ENCODE measurements at places on chromosomes 12 and 14.

DNA sequence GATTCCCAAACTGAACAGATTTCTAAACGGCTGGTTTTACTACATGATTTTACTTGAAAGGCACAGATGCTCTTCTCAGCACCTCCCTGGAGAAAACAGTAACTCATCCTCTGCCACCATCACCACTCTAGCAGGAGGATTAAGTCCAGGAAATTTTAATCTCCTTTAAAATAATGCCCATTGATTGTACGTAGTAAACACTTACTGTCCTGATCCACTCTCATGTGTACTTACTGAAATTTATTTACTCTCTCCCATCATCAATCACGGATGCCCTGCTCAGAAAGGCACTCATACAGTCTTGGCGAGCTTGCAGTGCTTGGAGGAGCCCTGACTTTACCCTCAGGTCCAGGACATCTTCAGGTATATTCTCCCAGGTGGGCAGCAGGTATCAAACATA lies 239.8 kb upstream of the EGLN3 start:
- DNase-seq: no peak

DNA sequence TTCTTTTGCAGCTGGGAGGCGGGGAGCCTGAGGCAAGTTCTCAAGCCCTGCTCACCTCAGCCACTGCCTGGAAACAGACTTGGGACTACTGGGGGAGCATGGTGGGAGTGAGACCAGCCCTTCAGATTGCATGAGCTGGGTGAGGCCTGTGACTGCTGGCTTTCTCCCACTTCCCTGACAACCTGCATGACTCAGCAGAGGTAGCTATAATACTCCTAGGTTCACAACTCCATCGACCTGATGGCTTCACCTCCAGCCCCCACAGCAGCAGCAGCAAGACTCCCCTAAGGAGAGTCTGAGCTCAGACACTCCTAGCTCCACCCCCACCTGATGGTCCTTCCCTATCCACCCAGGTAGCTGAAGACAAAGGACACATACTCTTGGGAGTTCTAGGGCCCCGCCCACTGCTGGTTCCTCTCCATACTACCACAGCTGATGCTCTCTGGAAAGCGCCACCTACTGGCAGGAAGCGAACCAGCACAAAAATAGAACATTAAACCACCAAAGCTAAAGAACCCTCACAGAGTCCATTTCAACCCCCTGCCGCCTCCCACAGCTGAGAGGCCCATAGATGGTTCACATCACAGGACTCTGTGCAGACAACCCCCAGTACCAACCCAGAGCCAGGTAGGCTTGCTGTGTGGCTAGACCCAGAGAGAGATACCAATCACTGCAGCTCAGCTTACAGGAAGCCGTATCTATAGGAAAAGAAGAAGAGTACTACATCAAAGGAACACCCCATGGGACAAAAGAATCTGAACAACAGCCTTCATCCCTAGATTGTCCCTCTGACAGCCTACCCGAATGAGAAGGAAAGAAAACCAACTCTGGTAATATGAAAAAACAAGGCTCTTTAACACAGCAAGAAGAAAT lies 68.7 kb downstream of the RPAP3 start:
- DNase-seq: no peak

DNA sequence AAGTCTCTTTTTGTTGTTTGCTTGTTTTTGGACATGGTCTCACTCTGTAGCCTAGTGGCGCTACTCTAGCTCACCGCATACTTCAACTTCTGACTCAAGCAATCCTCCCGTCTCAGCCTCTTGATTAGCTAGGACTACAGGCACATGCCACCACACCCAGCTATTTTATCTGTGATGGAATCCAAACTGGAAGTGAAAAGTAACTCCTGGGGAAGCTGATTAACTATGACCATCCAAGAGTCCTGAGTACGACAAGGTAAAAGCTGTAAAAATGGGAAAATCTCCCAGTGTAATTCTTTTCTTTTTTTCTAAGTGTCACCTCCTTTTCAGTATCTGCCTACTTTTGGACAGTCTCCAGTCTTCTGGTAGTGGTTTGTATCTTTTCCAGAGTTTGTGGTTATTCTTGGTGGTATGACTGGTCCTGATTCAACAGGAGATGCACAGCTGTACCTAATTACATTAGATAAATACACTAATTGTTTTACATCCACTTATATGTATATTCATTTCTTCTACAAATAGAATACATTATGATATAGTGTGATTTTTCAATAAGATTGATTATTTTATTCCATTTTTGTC lies 97.8 kb downstream of the SLC6A15 start:
- DNase-seq: no peak

GRCh38 chr12:10067942-10068341 lies 30.8 kb downstream of the CLEC1A start:
- no peak for DNase-seq

DNA sequence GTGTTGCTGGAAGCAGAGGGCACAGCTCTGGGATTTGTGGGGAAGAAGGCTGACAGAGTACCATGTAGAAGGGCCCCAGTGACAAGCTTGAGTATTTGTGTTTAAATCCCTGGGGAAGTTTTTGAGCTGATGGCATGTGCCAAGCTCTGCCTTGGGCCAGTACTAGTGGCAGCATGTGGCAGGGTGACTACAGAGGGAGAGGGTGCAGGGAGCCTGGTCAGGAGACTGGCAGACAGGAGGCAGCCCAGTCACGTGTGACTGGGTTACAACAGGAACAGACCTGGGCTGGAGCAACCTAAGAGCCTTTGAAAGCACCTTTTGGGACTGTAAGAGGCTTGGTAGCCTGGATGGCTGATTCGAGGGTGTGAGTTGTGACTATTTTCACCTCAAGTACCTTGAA lies 112.1 kb downstream of the TSPAN9 start:
- no peak for DNase-seq

DNA sequence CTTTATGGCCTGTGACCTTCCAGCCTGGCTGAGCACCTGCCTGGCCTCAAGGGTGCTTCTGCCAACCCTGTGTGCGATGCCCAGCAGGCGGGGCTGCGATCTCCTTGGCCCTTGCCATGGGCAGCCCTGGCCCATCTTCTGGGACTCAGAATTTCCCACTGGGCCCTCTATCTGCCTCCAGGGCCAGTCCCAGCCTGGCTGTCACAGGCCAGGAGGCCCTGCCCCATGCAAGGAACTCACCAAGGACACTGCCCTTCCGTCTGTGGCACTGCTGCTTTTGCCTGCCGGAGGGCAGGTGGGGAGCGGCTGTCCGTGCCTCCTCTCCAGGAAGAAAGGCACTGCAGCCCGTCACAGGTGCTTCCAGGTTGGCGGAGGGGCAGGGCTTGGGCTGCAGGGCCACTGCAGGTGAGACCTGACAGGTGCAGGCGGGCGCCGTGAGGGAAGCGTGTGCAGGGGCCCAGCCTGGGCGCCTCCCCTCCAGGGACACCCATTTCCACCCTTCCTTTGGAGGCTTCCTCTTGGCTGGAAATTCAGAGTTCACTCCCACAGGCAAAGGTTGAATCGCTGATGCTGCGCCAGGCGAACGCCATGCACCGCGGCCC lies 177.8 kb downstream of the KIF26A start:
- DNase-seq: no peak

- peak; percentile 65 for DNase-seq
These were observed at the start of gene SFSWAP for GRCh38 chr12:131710464-131711457. SFSWAP (plus strand) TSS chr12:131711090; CDS start chr12:131711230, 140 bp downstream.

- DNase-seq: no peak
These were observed 9.9 kb downstream of the GPRC5A start for GRCh38 chr12:12901158-12901791.

DNA sequence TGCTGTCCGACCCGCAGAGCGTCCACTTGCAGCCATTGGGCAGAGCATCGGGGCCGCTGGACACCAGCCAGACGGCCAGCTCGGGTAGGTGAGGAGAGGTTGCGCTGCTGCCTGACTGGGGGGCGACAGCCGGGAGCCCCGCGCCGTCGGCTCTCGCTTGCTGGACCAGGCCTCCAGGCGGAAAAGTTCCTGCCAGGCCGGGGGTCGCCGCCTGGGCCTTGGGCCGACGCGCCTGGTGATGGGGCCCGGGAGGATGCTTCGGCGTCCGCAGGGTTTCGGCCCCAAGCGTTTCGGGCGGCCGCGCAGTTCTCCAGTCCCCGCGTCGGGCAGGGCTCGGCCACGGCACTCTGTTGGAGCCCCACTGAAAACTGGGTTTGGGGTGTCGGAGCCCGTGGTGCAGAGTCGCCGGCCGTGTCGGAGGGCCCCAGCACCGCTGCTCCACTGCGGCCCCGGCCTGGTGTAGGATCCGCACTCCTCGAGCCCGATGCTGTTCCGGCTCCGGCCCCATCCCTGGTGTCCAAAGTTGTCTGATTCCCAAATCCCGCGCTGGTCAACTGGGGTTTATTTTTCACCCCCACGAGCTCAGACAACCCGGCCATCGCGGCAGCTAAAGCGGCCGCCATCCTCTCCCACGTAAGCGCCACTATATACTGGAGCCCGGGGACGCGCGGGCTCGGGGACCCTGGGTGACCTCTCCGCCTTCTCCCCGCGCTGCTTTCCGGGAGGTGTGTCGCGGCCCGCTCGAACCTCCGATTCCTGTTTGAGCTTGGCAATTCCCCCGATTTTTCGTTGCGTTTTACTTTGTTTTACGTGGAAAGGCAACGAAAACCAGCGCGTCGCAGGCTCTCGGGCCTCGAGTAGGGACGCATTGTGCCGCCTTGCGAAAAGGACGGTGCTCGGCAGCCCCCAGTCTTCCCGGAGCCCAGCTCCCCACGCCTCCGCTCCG lies 872 bp downstream of the VSX2 start:
- DNase-seq: no peak

GRCh38 chr14:97056086-97056485 lies 258.9 kb downstream of the VRK1 start:
- no peak for DNase-seq

DNA sequence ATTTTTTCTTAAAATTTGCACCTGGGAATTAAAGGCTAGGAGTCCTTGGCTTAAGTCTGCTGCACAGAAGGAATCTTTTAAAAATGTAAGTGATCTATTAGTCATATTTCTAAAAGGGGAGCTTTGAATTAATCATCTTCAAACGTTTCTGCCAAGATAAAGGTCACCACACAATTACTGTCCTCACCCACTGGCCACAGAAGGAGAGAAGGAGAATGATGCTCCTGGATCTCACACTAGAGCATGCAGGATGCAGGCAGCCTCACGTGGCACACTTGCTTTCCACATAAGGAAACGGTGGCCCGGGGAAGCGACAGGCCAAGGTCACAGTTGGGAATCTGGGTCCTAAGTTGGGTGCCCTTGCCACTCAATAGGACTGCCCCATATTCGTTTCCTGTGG lies 16.9 kb downstream of the PLEKHG7 start:
- DNase-seq: no peak

DNA sequence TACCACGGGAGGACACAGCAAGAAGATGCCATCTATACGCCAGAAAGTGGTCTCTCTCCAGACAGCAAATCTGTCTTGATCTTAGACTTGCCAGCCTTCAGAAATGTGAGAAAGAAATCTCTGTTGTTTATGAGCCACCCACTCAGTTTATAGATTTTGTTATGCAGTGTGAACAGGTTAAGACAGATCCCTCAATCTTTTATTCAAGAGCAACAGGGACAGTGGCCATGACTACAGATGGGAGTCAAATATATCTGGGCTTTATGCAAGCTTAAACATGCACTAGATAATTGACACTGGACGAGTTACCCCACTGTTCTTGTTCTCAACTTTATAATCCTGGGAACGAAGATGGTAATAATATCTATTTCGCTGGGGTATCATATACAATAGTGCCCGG lies 288.7 kb downstream of the RPAP3 start:
- no peak for DNase-seq

DNA sequence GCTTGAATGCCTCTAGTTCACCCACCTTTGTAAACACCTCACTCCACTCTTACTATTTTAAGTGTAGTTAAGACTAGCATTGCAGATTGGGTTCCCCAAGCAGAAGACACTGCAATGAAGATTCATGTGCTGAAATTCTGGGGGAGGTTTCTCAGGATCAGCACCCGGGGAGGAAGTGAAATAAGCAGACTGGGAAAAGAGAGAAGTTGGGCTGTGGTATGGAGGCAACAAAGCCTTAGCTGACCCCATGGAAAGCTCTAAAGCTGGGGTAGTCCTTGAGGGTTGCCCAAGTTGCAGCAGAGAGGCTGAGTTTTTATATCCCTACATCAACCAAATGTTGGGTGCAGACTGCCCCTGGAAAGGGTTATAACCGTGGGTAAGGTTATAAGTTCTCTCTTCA lies 23.9 kb upstream of the IGF1 start:
- DNase-seq: no peak

GRCh38 chr14:64726585-64726890 lies 22.3 kb downstream of the PLEKHG3 start:
- DNase-seq: no peak

- no peak for DNase-seq
These were observed 208.7 kb upstream of the FOXN3 start for GRCh38 chr14:89625731-89626232.

DNA sequence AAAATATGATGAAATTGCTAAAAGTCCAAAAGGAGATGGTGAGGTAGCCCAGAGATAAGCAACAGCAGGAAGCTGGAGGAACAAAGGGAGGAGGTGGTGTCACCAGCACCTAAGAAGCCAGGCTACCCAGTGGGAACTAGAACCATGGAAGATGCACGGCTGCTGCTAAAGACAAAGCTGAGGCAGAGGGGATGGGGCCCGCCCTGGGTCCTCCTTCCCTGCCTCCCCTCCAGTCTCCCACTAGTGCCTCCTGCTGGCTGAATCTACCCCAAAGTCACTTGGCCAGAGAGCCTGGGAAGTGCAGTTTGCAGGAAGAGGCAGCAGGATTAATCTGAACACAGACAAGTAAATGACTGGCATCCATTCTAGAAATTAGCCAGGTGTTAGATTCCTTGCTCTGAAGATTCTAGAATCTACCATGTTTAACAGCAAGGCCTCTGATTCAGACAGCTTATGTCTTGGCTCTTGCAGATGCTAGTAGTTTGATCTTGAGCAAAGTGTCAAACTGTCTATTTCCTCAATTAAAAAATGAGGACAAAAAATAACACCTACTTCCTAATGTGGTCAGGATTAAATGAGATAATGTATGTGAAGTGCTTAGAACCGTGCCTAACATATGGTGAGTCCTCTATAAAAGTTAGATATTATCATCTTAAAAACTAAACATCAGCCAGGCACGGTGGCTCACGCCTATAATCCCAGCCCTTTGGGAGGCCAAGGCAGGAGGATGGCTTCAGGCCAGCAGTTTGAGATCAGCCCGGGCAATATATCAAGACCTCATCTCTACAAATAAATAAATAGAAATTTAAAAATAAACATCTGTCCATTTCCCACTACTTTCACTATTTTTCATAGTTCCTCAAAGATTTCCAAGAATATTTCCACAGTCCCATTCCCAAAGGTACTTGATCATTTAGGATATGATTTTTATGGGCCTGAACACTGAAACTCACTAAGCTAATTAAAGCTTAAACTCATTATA lies 5.8 kb upstream of the LRP10 start:
- no peak for DNase-seq

DNA sequence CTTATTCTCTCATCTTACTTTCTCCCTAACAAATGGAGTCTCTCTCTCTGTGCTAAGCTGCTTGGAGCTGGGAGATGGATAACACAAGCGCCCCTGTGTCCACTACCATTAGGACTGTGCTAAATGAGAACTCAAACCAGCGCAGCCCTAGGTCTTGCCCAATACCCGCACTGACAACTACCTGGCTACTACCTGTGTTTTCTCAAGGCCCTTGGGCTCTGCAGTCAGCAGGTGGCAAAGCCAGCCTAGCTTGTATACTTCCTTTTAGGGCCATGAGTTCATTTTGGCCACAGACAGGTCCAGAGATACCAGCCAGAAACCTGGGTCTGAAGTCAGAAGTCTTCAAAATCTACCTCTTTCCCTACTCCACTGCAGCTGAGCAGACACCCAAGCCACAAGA lies 13.0 kb upstream of the SLCO1B1 start:
- no peak for DNase-seq

- no peak for DNase-seq
These were observed 12.1 kb upstream of the LRTM2 start for GRCh38 chr12:1808036-1808797.

GRCh38 chr12:101667591-101667990 lies 29.8 kb upstream of the CHPT1 start:
- DNase-seq: no peak

All from bone marrow (tissue), 2 donors.